Mucosa of gallbladder (tissue), 1 donor: ENCODE measurements at places on chromosomes 13 and 19.

- DNase-seq, result no peak
Measured at GRCh38 chr19:30854661-30855060, 482.5 kb downstream of the ZNF536 start.

GRCh38 chr13:107457686-107458085, 757.6 kb downstream of the LIG4 start:
- no peak for DNase-seq

DNA sequence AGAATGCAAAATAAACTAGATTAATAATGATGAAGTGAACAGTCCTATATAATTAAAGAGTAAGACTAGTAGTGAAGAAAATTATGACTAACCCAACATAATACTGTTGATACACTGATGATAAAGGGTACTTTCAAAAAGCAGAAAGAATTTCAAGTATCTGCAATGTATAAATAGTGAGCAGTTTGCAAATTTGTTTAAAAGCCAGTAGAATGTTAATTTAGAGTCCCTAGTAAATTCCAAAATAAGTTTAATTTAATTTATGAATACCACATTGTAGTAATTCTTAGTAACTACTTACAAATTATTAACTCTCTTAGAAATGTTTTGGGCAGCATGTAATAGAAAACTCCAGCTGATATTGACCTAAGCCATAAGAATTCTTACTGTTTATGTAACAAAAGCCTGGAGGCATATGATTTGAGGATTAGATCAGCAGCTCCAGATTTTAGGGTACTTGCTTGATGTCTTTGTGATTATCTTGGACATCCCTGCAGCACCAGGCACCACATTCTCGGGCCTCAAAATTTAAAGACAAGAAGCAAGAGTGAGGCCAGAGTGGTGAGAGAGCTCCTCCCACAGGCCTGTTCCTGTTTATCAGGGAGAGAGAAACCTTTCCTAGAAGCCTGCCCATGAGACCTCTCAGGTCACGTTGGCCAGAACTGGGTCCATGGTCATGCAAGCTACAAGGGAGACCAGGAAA, 67.6 kb upstream of the TDRD3 start:
- peak; percentile 16 for DNase-seq

- no peak for DNase-seq
Measured at GRCh38 chr13:42420304-42420703, 148.4 kb downstream of the AKAP11 start.

DNA sequence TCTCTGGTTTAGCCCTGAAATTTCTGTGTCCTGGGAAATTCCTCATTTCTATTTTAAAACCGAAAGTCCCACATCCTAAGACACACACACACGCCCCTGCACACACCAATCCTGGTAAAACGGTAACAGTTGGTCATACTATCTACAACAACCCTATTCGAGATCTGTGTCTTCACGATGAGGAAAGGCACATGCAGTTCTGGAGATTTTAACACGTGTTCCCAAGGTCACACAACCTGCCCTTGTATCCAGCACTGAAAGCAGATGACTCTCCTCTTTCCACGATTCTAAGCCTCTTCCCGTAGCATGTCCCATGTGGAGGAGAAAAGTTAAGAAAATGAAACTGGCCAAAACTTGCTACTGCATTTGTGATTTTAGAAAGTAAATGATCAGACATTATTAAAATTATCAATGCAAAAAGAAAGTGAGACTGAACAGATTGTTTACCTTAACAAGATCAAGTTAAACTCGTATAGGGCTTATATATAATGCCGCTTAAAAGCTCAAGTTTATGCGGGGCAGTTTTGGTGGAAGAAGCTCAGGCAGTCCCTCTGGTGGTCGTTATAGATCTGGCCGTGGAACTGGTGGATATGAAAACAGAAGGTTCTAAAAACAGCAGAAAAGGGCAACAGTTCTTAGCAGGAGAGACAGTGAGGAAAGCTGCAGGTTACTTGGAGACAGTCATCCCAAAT, 32.7 kb downstream of the VSTM1 start:
- no peak for DNase-seq

GRCh38 chr13:67792151-67792676, 562.1 kb upstream of the PCDH9 start:
- DNase-seq, result no peak
